ENCODE measurements at places on chromosomes 5 and 9.

DNA sequence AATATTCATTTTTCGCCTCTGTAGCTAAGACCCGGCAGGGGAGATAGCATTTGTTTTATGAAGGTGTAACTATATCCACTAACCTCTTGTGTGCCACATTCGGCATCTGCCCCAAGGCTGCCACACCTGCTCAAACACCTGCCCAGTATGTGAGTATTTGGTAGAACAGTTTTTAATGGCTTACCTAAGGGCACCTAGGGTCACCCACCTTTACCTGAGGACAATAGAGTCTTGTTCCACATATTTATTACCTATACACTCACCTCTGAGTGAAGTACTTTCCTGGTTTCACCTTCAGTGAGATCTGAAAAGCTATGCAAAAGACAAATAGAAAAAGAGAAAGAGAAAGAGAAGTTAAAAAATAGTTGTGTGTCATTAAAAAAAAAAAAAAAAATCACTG lies 68.0 kb upstream of the PIP5K1B start:
- DNase-seq, result no peak

- no peak for DNase-seq
Measured at GRCh38 chr9:530681-531080, 310.8 kb upstream of the DMRT1 start.

- no peak for DNase-seq
Measured at GRCh38 chr5:180026734-180027458, 44.7 kb downstream of the RNF130 start.

GRCh38 chr5:38249812-38250211 lies 8.5 kb upstream of the EGFLAM start:
- DNase-seq, result no peak

GRCh38 chr5:88542786-88543185 lies 274.1 kb upstream of the TMEM161B start:
- DNase-seq, result no peak

All from NCI-H1092 (cell line).